Transverse colon (tissue), 4 donors: ENCODE measurements at places on chromosomes 2 and 18. TPM values are rescaled to one million over a fixed set of nuclear protein-coding genes. Genes with fewer than 3 reads are reported as not detected.

PCARE gene
- not detected for total RNA-seq

CNGA3 gene
- total RNA-seq: 1.8 TPM

SCG2 gene
- 4.8 TPM for total RNA-seq

AMER3 gene
- total RNA-seq: not detected

C2orf66 gene
- total RNA-seq: not detected

FECH gene
- total RNA-seq: 36.0 TPM

GRCh38 chr18:76370201-76370600 lies 124.8 kb downstream of the ZNF516 start:
- DNase-seq: no peak

- no peak for DNase-seq
Observed at GRCh38 chr2:98122524-98122923, 35.6 kb downstream of the VWA3B start.

DNA sequence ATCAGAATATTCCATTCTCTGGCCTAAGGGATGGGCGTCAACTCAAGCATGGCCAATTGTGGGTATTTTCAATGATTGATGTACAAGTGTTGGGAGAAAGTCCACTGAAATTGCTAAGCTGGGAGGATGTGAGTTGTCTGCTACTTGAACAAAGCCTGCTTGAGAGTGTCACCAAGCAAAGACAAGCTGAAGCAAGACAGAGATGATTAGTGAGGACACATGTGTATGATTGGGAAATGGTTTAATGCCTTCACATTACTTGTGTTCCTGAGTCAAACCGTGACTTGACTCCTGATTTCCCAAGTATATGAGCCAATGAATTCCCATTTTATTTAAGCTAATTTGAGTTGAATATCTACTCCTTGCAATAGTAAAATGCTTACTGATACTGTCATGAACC lies 23.7 kb upstream of the NRP2 start:
- no peak for DNase-seq

DNA sequence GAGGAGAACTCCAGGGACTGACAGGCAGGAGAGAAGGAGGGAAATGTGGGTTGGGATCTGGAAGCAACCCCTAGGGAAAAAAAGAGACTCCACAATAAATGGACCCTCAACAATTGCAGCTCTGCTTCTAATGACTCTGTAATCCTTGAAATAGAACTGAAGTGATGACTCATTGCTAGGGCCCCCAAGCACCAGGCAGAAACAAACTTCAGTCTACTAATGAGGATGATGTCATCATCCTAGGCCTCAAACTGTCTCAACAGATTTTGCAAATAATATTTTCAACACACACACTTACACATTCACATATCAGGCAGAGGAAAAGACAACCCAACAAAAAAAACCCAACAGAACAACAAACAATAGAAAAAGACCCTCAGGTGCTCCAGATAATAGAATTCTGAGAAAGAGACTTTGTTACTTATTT lies 143.3 kb downstream of the HDAC4 start:
- DNase-seq: no peak

- DNase-seq: no peak
Observed at GRCh38 chr18:3910512-3910911, 460.5 kb downstream of the TGIF1 start.
